Stimulated activated CD8-positive, alpha-beta memory T cell treated with anti-CD3 and anti-CD28 coated beads, Interleukin-4, amount 100 ng/mL, for 24 hours (primary cell): ENCODE measurements at places on chromosomes 11 and 22.
A peak's percentile ranks its signal among the peaks of the same experiment; 100 is the strongest.

GRCh38 chr11:127050186-127050585 is 49.6 kb upstream of the KIRREL3 start:
- DNase-seq, result no peak

DNA sequence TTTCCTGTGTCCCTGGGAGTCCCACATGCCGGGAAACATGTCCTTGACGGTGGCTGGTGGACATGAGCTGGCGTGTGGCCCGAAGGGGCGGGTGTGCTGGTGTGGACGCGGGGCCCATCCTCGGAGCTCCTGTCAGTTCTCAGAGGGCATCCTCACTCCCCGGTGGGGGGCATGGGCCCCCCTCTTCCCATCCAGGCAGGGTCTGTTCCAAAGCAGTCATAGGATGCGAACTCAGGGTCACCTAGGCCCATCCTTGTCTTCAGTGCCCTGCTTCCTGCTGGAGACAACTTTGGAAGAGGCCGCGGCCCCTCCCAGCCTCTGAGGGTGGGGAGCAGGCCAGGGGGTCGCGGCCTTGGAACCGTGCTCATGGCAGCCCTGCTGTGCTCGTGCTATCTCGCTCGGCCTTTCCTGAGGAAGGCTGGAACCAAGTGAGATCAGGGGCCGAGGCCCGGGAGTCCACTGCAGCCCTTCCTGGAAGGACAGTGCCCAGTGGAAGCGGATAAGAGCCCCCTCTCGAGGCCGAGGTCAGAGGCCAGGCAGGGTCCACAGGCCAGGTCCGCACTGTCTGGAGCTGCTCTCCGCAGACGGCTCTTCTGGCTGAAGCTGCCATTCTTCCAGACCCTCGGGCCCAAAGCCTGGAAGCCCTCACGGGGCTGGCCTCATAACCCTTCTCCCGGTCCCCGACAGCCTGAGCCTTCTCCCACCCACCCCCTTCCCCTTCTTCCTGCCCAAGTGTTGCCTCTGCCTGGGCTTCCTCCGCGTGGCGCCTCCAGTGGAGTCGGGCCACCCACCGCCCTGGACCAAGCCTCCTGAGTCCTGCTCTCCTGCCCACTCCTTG is 8.7 kb downstream of the GRK2 start:
- no peak for DNase-seq

- no peak for DNase-seq
Observed at GRCh38 chr22:44738347-44738715, 14.0 kb upstream of the ARHGAP8 start.

- no peak for DNase-seq
Observed at GRCh38 chr11:75441804-75442132, 8.8 kb upstream of the KLHL35 start.

GRCh38 chr11:118258410-118258809 is 5.7 kb downstream of the MPZL2 start:
- no peak for DNase-seq

DNA sequence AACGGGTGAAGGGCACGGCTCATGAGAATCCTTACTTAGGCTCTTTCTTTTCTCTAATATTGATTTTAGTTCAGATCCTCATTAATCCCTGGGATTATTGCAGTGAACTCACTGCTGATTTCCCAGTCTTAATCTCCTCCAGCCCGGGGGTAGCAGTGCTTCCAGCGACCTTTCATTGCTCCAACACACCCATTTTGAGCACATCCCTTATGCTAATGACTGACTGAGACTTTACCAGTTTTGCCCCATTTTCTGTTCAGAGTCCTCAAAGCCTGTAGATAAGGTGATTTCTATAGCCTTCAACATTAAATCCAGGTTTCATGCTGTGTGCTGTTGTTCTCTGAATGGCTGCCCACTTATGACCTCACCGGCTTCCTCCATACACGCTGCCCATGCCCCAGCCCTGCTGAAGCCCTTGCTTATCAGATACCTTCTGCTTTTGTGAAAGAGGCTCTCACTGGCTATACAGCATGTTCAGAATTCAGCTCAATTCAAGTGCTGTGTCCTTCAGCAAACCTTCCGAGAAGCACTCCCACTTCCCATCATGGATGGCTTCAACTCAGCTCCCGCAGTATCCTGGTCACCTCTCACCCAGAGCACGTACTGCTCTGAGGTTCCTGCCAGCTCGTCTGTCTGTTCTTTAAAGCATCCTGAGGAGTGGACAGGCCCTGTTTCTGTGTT is 49.0 kb downstream of the PPFIA1 start:
- no peak for DNase-seq

DNA sequence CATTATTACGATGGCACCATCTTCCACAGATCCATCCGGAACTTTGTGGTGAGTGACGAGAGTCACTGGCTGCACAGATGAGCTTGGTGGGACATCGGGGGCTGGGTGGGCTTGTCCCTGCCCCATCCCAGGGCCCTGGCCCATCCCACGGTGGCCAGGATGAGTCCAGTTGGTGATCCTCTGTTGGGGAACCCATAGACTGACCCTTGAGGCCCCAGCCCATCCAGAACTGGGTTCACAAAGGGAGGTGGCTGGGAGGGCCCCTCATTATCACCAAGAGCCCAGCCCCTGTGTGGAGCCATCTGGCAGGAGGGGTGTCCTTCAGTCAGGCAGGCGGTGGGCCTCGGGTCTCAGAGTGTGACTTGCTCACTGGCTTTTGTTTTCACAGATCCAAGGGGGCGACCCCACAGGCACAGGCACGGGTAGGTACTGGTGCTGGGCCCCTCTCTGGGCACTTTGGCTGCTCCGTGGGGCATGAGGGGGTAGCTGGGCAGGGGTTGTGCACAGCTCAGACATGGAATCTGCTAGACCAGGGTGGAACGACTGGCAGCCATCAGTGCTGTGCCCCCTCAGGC is 22.0 kb downstream of the PPIL2 start:
- no peak for DNase-seq

- DNase-seq, result no peak
Observed at GRCh38 chr22:35378621-35379020, 2.3 kb upstream of the HMOX1 start.

GRCh38 chr11:8168485-8169257 is at the start of gene RIC3:
RIC3 (minus strand) TSS chr11:8169025; CDS start chr11:8168989, 36 bp downstream.
- DNase-seq, result peak; percentile 34

GRCh38 chr11:68146010-68146540 is 24.9 kb upstream of the CHKA start:
- DNase-seq, result no peak

- no peak for DNase-seq
Observed at GRCh38 chr22:40123387-40123786, 54.3 kb upstream of the TNRC6B start.

GRCh38 chr11:27551127-27551526 is 44.6 kb upstream of the LIN7C start:
- no peak for DNase-seq

DNA sequence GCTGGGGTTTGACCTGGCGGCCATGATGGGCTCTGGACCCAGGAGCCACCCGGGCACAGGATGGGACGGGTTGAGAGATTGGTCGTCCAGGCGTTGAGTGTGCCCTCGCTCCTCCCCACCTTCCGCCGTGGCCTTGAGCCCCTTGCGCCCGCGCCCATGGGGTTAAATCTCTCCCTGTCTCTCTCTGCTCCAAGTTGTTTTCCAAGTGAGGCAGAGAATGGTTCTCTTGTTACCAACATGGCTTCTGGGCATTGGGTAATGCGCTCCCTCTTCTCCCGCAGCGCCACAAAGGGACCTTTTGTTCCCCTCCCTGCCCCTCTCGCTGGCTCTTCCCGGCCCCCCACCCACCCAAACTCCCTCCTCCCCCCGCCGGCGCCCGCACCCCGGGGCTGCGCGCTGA is 18.8 kb upstream of the PICK1 start:
- no peak for DNase-seq

GRCh38 chr22:40477683-40478337 is 107.4 kb downstream of the SGSM3 start:
- DNase-seq, result no peak

- DNase-seq, result no peak
Observed at GRCh38 chr11:93614173-93614722, 47.2 kb upstream of the CEP295 start.

GRCh38 chr11:112769584-112769983 is 191.6 kb upstream of the NCAM1 start:
- no peak for DNase-seq

DNA sequence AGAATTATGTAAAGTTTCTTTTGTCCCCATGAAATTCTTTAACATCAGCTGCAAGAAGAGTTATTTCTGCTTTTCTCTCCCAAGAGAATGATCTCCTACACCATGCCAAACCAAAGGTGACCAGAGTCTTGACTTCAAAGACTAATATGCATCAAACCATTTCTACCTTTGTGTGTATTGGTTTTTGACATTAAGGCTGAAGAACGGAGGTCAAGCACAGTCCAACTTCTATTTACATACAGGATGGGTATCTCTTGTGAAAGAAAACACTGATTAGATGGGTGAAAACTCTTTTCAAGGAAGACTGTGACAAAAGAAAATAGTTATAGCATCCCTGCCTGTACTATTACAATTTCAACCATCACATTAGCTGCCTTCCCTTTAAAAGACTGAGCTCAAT is 256.3 kb downstream of the CADM1 start:
- no peak for DNase-seq

GRCh38 chr11:46360878-46361277 is 13.6 kb downstream of the DGKZ start:
- DNase-seq, result no peak

GRCh38 chr11:130828741-130829140 is 87.5 kb downstream of the SNX19 start:
- no peak for DNase-seq

DNA sequence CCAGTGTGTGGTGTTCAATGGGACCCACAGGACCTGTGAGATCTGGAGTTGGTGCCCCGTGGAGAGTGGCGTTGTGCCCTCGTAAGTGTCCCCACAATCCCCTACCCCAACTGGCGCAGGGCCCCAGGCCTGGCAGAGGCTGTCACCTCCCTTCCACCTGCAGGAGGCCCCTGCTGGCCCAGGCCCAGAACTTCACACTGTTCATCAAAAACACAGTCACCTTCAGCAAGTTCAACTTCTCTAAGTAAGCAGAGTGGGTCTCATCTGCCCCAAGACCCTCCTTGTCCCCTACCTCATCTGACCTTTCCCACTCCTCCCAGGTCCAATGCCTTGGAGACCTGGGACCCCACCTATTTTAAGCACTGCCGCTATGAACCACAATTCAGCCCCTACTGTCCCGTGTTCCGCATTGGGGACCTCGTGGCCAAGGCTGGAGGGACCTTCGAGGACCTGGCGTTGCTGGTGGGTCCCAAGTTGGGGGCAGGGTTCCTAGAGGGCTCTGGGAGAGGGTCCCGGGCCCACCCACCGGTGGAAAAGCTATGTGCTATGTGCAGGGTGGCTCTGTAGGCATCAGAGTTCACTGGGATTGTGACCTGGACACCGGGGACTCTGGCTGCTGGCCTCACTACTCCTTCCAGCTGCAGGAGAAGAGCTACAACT is 8.1 kb downstream of the P2RX6 start:
- DNase-seq, result no peak

DNA sequence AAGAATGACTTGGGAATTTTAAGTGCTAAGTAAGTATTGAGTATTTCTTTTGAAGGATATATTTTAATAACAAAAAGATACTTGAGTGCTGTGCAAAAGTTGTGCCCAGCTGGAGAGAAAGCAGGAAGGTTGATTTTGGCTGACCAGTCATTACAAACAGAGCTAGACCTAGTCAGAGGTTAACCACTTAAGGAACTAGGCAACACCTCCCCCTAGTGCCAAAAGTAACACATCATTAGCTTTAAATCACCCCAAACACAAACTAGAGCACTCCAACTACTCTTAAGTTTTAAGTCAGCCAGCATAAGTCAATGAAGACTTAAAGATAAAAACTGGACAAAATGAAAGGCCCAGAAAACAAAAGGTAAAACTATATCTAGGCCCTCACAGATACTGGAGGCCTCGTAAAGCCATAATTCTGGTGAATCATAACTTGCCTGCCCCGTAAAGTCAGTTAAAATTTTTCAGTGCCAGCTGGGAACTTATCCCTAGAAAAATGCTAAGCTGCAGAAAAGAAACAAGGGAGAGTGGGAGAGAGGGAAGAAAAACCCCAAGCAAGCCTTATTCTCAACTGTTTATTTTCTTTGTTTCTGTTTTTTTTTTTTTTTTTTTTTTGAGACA is 4.6 kb downstream of the TMEM9B start:
- DNase-seq, result no peak

DNA sequence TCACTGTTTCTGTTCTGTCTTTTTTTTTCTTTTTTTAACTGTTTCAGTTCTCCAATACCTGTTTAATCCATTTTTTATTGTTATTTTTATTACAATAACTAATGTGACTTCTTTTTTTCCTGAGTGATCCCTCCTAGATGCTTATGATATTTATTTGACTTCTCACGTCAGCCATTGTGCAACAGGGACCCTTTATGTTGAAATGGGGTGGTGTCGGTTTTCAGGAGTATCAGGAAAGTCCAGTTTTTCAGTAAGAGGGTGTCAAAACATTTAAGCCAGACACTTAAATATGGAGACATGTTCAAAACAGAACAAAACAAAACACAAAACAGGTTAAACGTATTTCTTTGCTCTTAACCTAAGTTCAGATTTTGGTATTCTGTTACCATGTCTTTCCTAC is 418.8 kb downstream of the DYNC2H1 start:
- DNase-seq, result no peak

- no peak for DNase-seq
Observed at GRCh38 chr11:72637926-72638325, 36.3 kb downstream of the PDE2A start.

DNA sequence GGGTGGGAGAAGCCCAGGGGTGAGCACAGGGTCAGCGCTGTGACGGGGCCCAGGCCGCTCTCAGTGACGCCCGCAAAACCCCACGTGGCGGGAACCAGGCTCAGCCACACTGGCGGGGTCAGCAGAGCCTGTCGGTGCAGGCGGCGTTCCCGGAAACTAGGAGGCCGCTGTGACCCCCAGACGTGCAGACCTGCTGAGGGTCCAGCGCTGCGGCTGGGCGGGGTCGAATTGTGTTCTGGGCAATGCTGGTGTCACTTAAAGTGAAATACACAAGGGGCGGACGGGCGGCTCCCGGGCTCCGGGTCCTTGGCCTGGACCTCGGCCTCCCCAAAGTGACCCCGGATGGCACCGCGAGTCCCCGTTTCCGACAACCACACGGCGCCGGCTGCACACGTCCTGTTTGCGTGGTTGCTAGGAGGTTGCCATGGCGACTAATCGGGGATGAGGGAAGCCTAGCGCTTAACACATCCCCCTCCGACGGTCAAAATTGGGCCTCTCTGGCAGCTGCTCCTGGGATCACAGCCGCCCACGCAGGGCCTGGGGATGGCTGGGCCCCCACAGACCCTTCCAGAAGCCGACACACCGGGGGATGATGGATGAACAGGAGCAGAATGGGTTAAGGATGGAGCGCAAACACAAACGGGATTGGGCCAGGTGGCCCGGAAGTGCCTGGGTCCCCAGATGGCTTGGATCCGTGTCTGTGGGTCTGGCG is 81.7 kb upstream of the PRR5 start:
- DNase-seq, result peak; percentile 69

DNA sequence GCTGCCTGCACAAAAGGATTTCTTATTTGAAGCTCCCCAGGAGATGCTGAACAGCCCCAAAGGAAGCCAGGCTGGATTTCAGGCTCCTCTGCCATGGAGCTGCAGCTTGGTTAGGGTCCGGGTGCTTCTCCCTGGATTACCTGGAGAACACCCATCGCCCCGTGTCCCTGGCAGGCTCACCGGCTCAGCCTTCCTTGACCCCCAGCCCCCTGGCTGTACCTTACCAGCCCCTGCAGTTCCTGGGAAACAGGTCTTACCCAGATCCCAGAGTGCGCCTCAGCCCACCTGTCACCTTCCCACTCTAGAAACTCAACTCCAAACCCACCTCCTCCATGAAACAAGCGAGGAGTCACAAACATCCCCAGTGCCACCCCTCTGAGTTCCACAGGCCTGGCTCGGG is 45.3 kb upstream of the CD5 start:
- no peak for DNase-seq

GRCh38 chr22:27420195-27420816 is 381.2 kb downstream of the MN1 start:
- no peak for DNase-seq

- no peak for DNase-seq
Observed at GRCh38 chr22:45743687-45744086, 72.1 kb downstream of the ATXN10 start.
